ENCODE measurements at places on chromosomes 3 and 15.

GRCh38 chr3:59251869-59252268, 202.0 kb upstream of the CFAP20DC start:
- no peak for DNase-seq

DNA sequence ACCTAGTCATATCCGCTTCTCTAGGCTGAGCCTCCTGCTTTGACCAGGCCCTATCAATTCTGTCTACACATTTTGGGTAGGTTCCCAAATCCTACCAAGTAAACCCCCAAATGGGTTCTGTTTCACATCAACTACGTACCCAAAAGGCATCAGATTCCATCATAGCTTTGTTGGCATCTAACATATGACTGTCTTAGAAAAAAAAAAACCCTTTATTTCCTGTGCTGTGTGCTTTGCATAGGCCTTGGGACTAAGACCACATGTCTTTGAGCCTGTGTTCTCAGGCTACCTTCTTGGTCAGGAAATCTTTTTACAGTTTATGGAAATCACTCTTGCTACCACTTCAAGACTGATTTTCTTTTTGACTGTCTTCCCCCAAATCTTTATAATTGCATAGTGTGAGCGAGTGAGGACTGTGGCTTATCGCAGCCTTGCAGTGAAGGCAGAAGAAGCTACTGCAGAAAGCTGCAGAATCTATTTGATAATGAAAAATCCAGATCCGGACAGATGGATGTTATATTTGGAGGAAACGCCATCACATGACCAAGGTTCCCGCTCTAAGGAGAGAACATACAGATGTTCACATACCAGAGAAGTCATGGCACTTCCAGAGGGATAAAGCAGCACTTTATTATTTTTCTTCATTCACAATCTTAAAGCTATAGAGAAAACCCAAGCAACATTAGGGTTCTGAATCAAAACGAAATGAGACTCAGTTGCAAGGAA, 111.2 kb downstream of the EOMES start:
- DNase-seq = no peak

DNA sequence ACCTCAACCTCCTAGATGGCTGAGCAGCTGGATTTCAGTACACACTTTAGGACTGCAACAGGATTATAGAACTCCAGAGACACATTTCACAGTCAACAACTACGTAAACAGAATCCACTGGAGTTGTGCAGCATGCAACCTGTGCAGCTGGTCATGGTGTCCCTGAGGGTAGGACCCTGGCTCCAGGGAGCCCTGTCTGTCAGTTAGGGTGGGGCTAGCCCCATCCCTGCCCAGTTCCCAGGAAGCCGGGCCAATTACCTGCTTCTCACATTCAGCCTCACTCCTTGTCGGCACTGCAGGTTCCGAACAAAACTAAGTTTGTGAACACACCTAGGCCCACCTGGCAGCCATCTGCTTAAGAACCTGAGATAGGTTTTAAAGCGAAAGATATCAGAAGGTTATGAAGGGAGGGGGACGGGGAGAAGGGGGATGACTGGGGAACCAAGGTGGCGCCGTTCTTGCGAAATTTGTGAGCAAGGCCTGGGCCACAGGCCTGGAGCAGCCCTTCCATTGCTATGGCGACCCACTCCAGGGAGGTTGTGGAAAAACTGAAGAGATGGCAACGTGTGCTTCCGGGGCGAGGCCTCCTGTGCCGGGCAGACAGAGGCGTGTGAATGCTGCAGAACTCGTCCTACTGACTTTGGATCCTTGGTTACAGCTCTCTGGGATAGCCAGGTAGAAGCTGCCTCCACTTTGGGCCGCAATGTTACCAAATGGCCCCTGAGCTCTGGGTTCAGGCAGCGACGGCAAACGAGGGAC, 25.3 kb downstream of the ACSBG1 start:
- no peak for DNase-seq

GRCh38 chr15:64686130-64686735, 89.2 kb downstream of the RBPMS2 start:
- no peak for DNase-seq

- no peak for DNase-seq
These were observed 777 bp downstream of the GPR160 start for GRCh38 chr3:170038434-170039110.

- no peak for DNase-seq
These were observed 54.8 kb upstream of the UTS2B start for GRCh38 chr3:191385101-191385500.

- no peak for DNase-seq
These were observed 1.4 kb downstream of the PPM1L start for GRCh38 chr3:160757233-160758106.

- DNase-seq = no peak
These were observed 775 bp downstream of the C3orf33 start for GRCh38 chr3:155805204-155805801.

DNA sequence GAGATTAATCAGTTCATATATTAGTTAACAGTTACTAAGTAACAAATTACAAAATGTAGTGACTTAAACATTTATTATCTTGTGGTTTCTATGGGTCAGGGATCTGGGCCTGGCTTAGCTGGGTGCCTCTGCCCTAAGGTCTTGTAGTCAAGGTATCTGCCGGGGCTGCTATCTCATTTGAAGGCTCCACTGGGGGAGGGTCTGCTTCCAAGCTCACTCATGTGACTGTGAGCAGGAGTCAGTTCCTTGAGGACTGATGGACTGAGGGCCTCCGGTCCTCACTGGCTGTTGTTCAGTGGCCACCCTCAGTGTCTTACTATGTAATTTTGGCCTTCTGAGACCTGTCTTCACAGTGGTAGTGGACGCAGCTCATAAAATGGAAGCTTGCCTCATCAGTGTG, 135.9 kb upstream of the PLXNA1 start:
- no peak for DNase-seq

- DNase-seq = no peak
These were observed 22.4 kb downstream of the TMC3 start for GRCh38 chr15:81351651-81352050.

GRCh38 chr3:29512641-29513040, 231.8 kb downstream of the RBMS3 start:
- no peak for DNase-seq

DNA sequence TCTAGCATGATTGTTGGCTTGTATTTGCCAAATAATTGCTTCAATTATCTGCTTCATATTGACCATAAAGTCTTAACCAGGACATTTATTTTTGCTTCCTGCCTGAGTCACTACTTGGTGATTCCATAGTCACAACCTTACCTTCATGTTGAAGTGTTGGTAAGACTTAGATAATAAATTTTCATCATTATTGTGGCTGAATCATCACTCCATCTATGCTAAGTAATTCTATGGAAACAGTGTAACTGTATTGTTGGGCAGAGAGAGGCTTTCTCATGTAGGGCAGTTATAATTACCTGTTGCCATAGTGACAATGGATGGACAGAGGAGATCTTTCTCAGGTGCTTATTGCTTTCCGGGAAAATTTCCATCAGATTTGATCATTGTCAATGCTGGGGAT, 330.7 kb upstream of the LRRC3B start:
- DNase-seq = no peak
